CD14-positive monocyte (primary cell): ENCODE measurements at places on chromosomes 5 and 9. TPM values are rescaled to one million over a fixed set of nuclear protein-coding genes. Genes with fewer than 3 reads are reported as not detected.
A peak's percentile ranks its signal among the peaks of the same experiment; 100 is the strongest.

- DNase-seq = no peak
These were observed 44.6 kb downstream of the TSSK1B start for GRCh38 chr5:113390224-113390623.

DNA sequence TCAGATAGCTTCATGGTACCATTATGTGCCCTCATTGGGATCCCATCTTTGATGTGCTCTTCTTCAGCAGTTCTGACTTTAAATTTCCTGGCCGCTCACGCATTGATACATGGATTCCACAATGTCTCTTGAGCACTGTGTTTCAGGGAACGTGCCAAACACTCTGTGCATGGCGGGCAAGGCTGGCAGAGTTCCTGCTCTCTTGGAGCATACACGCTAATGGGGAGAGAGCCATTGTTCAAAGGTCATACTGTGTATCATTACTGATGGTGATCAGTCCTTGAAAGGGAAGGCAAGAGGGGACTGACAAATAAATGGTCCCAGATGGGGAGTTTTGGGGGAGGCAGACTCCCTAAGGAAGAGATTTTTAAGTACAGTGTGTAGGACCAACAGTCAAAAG, 52.3 kb downstream of the AMBP start:
- DNase-seq = no peak

DNA sequence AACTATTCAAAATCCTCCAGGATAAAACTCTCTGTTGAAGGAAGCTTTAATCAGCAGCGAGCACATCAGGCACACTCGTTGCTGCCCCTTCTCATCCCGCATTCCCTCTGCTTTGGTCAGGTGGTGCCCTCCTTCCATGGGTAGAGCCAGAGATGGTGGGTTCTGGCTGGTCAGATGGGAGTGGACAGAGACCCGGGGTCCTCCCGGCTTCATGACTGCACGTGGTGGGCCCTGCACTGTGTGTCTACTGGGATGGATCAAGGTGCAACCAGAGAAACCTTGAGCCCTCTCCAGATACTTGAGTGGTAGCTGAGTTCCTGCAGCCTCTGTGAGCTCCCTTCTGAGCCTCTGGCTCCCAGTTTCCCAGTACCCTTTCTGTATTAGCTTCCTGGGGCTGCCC, 36.3 kb downstream of the ROPN1L start:
- no peak for DNase-seq

- no peak for DNase-seq
These were observed 752 bp upstream of the GLRX start for GRCh38 chr5:95823218-95823737.

DNA sequence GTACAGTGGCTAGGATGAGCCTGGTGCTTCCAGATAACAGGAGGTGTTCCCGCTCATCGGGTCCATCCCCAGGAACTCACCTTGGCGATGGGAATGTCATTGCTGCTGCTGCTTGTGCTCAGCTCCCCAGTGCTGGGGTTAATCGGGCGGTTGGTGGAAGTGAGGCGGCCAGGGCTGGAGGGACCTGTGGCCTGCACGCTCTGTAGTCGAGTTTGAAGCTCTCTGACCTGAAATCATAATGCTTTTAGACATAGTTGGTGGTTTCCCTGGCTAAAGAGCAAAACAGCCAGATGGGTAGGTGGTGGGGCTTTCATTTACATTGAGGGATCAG, 108.5 kb downstream of the DCP2 start:
- DNase-seq = no peak

GRCh38 chr5:177440990-177441780, 5.4 kb upstream of the PRR7 start:
- DNase-seq = no peak

DNA sequence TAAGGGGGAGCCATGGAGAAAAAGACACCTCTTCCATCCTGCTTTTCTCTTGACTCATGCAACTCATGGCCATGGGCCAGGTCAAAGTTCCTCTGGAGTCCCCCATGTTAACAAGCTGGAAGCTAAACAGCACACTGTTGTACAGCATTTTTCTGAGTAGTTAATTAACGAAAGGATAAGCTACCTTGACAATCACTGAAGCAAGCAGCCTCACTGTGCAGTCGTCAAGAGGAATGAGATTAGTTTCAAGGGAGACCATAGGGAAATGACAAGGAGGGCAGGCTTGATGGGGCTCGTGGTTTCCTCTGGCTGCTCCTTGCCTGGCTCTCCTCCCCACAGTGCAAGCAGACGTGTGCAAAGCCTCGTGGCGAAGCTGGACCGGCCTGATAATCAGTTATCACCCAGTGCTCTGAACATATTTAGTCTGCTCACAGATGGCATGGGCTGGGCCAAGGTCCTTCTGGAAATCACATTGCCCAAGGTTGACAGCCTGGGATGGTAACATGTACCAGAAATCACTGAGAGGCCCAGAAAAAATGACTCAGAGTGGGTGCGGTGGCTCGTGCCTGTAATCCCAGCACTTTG, 209.5 kb downstream of the SLIT3 start:
- DNase-seq = no peak

- DNase-seq = no peak
These were observed 81.0 kb downstream of the ARHGEF28 start for GRCh38 chr5:73706963-73707362.

DNA sequence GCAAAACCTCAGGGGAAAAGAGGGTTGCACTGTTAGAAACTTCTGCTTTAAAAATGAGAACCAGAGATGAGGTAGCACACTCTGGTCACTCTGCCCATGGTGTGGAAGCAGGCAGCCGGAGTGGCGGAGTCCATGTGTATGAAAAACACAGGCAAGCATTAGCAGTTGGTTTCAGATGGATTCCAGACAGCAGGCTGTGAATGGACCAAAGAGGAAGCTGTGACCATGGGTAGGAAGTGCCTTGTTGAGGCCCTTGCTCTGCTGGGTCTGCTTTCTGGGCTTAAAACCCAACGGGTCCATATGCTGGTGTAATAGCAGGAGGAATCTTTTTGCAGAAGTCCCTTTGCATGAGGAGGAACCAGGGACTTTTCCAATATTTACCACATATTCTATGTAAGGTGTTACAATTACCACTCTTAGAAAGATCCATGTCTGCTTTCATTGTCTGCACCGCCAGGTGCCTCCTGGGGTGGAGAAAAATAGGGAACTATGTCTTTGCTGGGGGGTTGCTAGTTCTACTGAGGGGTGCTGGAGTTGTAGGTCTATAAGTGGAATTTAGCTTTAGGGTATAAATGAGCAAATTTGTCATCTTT, 77.0 kb downstream of the ANKRD55 start:
- peak; percentile 89 for DNase-seq

The KCNMB1 gene
- polyA plus RNA-seq = 0.79 TPM

The TAF11L7 gene
- polyA plus RNA-seq = not detected

The SCGB3A2 gene
- 9.3 TPM for polyA plus RNA-seq

The IL5 gene
- polyA plus RNA-seq = not detected
